ENCODE measurements at places on chromosomes 1 and 21. TPM values are rescaled to one million over a fixed set of nuclear protein-coding genes. Genes with fewer than 3 reads are reported as not detected.

The DYNLT5 gene
- not detected for polyA plus RNA-seq

The NME7 gene
- 2.6 TPM for polyA plus RNA-seq

The EXTL1 gene
- not detected for polyA plus RNA-seq

DNA sequence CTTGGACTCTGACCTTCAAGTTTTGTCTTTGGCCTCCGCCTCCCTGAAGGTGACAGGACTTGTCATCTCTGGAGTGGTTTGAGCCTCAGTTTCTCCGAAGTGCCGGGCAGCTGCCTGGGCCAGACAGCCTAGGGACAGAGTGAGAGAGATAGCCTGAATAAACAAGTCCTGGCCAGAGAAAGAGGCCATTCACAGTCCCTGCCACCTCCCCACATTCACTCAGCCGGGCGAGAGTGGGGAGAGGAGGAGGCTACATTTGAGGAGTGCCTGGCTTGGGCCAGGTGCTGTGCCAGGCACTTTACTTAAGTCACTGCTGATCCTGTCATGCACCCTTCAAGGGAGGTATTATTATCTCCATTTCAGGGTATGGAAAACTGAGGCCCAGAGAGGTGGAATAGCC lies 3.5 kb downstream of the EXTL1 start:
- no peak for DNase-seq

GRCh38 chr1:234683861-234684632 lies 74.1 kb upstream of the IRF2BP2 start:
- DNase-seq: no peak

The PTPN7 gene
- 25.1 TPM for polyA plus RNA-seq

DNA sequence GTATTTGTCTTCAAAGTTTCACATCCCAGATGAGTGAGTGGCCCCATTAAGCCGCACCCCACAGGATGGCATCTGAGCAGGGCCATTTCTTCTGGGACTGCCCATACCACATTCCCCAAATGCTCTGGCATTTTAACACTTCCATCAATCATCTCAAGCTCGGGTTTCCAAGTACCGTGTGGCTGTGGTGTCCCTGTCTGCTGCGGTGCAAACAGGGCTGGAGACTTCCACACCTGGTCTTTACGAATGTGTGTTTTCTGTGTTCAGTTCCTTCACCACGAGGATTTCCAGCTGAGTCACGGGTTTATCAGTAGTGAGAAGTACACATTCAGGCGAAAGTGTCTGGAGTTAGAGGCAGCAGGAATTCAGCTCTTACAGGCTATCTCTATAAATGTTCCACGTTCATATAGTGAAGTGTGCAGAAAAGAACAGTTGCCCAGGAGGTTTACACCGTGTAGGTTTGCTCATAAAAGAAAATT lies 195.2 kb downstream of the RHOU start:
- no peak for DNase-seq

GRCh38 chr1:21607549-21608529 lies 61.3 kb downstream of the RAP1GAP start:
- no peak for DNase-seq

The MMP23B gene
- 0.40 TPM for polyA plus RNA-seq

GRCh38 chr1:107139833-107140702 lies 771 bp upstream of the NTNG1 start:
- peak; percentile 29 for DNase-seq

The SYDE2 gene
- polyA plus RNA-seq: not detected

DNA sequence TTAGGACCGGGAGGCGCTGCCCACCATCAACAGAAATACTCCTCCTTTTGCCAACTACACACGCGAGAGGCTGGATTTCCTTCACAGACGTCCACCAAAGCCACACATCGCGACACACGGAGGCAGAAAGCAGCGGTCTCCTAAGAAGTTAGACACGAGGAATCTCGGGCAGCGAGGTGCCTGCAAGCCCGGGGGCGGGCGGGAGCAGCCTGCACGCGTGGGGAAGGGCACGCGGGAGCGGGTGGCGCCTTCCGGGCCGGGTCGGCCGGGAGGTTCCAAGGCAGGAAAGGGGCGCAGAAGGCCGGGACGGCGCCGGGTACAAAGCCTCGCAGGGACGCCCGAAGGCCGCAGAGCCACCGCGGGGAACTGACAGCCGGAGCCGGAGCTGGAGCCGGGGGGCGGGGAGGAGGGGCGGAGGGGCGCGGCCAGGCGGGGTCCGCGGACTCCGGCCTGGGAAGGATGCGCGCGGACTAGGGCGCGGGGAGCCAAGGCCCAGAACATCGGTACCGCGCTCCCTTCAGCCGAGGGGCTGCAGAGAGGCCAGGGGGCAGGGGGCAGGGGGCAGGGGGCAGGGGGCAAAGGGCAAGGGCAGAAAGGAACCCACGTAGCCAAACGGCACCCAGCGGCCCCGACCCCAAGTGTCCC lies 722 bp downstream of the NPHP4 start:
- DNase-seq: peak; percentile 43

The SLC9A1 gene
- 3.8 TPM for polyA plus RNA-seq

The AMY1C gene
- polyA plus RNA-seq: not detected

DNA sequence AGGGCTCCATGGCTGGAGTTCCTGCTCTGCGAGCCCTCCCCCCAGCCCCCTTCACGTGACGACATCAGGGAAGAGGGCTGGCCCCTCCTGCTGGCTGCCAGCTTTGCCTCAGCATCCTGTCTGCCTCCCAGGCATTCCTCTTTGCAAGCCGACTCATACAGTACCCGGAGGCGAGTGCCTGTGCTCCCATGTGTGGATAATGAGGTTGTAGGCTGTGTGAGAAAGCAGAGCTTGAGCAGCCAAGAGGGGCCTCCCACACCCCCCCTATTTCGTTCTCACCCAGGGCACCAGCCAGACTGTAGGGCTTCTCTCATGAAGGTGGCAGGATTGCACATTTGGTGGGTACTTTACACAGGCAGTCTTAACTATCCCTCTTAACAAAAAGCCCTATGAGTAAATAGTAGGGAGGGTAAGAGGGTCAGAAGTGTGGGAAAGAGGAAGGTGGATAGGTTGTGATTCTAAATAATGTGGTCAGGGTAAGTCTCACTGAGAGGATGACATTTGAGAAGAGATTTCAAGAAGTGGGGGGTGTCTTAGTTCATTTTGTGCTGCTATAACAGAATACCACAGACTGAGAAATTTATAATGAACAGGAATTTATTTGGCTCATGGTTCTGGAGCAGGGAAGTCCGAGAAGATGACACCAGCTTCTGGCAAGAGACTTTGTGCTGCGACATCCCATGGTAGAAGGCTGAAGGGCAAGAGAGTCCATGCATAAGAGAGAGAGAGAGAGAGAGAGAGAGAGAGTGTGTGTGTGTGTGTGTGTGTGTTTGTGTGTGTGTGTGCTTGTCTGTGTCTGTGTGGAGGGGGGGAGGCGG lies 113.5 kb downstream of the OMA1 start:
- DNase-seq: peak; percentile 0

DNA sequence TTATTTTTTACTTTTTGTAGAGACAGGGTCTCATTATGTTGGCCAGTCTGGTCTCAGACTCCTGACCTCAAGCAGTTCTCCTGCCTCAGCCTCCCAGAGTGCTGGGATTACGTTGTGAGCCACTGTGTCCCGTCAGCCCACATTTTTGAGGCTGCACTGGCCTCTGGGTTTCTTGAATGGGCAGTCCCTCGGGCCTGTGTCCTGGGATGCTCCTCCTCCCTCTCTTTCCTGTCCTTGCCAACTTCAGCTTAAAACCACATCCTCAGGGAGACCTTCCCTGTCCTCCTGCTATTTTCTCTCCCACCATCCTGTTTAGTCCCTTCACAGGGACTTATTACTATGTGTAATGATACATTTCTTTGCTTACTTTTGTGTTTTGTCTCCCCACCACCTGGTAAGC lies 31.4 kb upstream of the LYST start:
- DNase-seq: no peak

- no peak for DNase-seq
Measured at GRCh38 chr1:154896771-154897286, 26.7 kb upstream of the KCNN3 start.

The GBP5 gene
- polyA plus RNA-seq: 8.3 TPM

The ANKRD65 gene
- polyA plus RNA-seq: 0.28 TPM

GRCh38 chr1:200867018-200867811 lies 5.6 kb upstream of the GPR25 start:
- no peak for DNase-seq

GRCh38 chr1:231828182-231828920 lies 201.8 kb downstream of the DISC1 start:
- DNase-seq: no peak

The LRRC39 gene
- polyA plus RNA-seq: not detected

GRCh38 chr1:83954166-83954823 lies 44.6 kb downstream of the TTLL7 start:
- no peak for DNase-seq

DNA sequence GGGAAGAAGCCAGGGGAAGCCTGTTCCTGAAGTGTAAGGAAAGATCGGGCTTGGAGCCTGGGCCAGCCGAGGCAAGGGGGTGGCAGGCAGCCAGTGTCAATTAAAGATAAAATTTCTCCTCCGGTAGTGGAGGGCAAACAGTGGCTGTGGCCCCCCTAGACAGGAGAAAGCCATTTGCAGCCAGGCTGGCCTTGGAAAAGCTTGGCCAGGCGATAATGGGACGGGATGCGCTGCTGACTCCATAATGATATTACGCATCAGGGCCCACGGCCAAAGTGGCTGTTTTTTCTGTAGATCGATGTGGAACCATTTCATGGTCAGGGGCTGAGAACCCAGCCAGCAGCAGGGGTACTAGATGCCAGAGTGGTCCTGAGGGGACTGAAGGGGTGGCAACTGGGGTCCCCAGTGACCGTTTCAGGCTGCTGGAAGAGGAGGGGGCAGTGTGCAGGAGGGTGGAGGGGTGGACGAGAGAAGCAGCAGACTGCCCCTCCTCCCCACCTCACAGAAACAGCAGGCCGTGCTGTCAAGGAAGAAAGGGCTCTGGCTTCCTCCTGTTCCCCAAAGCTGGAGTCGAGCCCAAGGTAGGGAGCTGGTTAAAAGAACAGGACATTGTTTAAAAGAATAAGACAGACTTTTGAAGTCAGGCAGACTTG lies 25.2 kb downstream of the KCNC4 start:
- DNase-seq: no peak

- no peak for DNase-seq
Measured at GRCh38 chr1:100535264-100535663, 2.7 kb upstream of the GPR88 start.

The RIPK4 gene
- not detected for polyA plus RNA-seq

The ADORA3 gene
- polyA plus RNA-seq: 0.23 TPM

The KCNE2 gene
- polyA plus RNA-seq: not detected

DNA sequence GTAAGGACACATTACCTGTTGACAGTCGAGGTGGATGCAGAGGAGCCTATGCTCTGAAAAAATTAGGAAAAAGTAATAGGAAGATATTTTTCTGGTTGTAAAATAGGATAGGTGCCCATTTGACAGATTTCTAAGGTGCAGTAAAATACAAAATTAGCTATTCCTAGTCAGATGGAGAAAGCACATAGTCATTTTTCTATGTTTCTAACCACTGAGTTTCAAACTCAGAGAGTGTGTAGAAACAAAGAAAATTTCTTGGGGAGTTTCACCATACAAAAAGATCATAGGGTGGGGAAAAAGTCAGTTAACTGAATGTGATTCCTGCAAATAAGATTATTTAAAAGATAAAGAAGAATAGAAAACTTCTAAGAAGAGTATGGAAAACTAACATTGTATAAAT lies 666.9 kb downstream of the KCNT2 start:
- no peak for DNase-seq

The MIXL1 gene
- polyA plus RNA-seq: 0.45 TPM

DNA sequence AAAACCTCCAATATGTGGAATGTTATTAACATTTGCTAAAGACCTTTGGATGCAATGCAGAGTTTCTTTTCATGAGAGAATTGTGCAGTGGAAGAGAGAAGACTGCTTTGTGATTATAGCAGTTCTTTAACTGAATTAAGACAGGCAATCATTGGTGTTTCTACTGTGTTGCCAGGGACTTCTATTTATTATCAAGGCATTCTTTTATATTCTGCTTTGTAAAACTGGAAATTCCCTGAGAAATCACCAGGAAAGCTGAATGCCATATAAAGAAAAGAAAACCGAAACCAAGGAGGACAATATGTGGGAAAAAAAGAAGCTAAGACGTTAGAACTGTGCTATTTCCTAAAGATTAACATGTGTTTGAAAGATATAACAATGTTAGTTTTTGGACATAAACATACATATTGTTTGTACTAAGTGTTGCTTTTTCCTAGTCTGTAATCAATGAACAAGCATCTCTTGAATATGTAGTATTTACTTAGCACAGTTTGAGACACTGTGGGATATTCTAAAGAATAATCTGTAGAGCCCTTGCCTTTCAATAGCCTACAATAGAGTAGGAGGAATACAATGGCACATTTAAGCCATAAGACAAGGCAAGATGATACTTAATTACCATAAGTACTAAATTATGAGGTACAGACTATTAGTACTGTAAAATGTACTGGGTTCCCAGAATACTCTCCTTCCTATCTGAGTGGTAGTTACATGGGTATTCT lies 47.1 kb downstream of the EXTL2 start:
- no peak for DNase-seq

GRCh38 chr1:66300280-66300971 lies 233.5 kb upstream of the SGIP1 start:
- DNase-seq: no peak

GRCh38 chr1:234842726-234843641 lies 233.0 kb upstream of the IRF2BP2 start:
- DNase-seq: no peak

The NECTIN4 gene
- polyA plus RNA-seq: not detected

DNA sequence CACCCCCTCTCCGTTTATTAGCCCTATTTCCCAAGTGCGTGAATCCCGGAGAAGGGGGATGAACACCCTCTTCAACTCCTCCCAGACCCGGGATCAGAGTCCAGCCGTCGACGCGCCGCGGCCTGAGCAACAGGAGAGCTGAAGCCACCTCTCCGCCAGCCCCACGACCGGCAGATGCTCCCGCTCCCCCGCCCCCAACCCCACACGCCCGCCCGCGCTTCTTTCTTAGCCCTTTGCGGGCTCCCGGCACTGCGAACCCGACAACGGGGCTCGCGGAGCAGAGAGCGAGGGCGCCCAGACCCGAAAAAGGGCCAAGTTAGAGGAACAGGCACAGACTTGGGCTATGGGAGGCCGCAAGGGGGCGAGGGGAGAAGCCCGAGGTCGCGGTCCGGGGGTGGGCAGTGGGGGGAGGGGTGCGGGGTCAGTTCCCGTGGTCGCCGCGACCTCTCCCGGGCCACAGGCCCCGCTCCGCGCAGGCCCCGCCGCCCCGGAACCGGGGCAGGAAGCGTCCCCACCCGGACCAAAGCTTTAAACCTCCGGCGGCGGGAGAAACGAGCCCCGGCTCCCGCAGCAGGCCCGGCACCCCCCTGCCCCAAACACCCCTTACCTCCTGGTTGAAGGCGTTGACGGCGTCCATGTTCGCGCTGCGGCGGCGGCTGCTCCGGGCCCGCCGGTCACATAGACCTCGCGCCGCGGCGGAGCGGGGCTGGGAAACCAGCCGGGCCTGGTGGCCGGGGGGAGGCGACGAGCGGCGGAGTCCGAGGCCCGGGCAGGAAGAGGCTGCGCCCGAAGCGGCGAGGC lies 662 bp downstream of the SCAF4 start:
- DNase-seq: peak; percentile 66
